Left ventricle myocardium superior (tissue), 1 donor: ENCODE measurements at places on chromosomes 7 and 10. TPM values are rescaled to one million over a fixed set of nuclear protein-coding genes. Genes with fewer than 3 reads are reported as not detected.

The UTF1 gene
- total RNA-seq = not detected

- DNase-seq = no peak
These were observed 80.8 kb upstream of the PRSS1 start for GRCh38 chr7:142668495-142668894.

DNA sequence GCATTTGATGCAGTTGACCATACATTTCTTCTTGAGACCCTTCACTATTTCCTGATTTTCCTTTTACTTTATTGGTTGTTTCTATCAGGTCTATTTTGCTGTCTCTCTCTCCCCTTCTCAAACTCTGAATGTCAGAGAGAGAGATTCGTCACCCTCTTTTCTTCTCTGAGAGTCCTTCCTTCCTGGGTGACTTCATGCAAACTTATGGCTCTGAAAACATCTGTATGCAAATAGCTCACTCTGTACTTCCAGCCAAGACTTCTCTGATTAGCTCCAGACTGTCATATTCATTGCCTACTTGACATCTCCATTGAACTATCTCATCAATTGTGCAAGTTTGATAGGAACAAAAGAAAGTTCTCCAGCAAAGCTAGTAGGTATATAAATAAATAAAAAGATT lies 191.7 kb upstream of the KLF6 start:
- DNase-seq = no peak

DNA sequence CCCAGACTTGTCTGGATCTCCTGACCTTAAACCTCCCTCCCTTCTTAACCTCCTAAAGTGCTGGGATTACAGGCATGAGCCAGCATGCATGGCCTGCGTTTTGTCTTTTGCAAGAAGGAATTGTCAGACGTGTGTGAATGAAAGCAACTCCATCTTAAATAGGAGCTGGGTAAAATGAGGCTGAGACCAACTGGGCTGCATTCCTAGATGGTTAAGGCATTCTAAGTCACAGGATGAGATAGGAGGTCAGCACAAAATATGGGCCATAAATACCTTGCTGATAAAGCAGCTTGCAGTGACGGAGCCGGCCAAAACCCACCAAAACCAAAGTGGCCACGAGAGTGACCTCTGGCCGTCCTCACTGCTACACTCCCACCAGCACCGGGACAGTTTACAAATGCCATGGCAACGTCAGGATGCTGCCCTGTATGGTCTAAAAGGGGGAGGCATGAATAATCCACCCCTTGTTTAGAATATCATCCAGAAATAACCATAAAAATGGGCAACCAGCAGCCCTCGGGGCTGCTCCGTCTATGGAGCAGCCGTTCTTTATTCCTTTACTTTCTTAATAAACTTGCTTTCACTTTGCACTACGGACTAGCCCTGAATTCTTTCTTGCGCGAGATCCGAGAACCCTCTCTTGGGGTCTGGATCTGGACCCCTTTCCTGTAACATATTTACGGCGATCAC lies 41.2 kb upstream of the SDK1 start:
- no peak for DNase-seq

The ADAMTS14 gene
- 0.10 TPM for total RNA-seq

The TAS2R41 gene
- not detected for total RNA-seq

- no peak for DNase-seq
These were observed 13.4 kb downstream of the INTS1 start for GRCh38 chr7:1490837-1491236.

DNA sequence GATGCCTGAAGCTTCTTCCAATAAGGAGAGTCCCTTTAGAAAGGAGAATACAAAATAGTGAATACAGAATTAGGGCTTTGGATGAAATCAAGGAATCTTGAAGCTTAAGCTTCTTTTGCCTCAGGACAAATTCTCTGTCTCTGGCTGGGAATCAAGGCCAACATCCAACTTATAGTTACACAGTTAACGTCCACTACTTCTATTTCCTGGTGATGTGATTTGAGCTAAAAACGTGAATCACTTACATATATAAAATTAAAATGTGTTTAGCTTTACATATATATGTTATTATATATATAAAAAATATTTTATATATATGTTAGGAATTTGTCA lies 11.4 kb upstream of the INPP5F start:
- DNase-seq = no peak

DNA sequence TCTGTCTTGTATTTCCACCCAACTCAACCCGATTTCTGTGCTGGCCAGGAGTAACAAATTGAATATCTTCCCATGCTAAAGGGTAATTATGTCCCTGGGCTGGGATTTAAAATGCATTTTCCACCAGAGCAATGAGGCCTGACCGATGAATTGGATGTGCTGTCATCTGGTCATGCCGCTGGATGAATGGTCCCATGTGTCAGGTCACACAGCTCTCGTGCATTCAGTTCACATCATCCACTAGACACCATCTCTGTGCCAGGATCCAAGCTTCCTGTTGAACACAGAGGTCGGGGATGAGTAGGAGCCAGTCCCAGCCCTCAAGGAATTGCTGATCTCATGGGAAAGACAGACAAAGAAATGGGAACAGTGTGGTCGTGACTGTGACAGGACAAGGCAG lies 200.8 kb downstream of the ADRA2A start:
- no peak for DNase-seq

DNA sequence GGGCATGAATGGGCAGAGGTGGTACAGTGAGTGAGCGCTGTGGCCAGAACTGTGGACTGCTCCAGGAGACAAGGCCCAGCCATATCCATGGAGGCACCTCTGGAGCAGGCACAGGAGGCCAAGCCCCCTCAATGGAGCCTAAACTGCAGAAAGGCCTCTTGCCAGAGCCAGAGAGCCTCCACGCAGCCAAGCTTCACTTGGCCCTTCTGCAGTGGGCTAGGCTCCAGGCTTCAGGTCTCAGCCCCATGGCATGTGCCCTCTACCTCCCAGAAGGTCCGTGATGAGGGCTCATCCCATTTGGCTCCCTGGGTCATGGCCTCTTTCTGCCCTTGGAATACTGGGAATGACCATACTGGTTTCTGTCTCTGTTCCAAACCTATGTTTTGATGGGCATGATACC lies 8.9 kb downstream of the PDE1C start:
- peak; percentile 38 for DNase-seq

The UCN3 gene
- total RNA-seq = not detected

DNA sequence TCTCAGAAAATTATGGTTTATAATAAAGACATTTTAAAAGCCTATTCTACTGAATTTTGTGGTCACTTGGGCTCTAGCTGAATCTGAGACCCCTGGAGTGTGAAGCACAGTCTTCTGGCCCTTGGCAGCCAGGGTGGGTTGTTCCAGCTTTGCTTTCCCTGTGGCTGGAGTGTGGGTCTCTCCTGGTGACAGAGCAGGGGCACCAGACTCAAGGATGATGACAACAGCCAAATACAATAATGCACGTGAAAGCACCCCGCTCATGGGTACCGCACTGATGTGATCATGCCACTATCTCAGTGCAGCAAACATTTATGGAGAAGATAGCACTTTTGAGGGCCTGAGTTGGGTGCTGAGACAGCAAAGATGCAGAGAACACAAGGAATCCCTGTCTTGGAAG lies 134.8 kb upstream of the ADAM12 start:
- DNase-seq = no peak

DNA sequence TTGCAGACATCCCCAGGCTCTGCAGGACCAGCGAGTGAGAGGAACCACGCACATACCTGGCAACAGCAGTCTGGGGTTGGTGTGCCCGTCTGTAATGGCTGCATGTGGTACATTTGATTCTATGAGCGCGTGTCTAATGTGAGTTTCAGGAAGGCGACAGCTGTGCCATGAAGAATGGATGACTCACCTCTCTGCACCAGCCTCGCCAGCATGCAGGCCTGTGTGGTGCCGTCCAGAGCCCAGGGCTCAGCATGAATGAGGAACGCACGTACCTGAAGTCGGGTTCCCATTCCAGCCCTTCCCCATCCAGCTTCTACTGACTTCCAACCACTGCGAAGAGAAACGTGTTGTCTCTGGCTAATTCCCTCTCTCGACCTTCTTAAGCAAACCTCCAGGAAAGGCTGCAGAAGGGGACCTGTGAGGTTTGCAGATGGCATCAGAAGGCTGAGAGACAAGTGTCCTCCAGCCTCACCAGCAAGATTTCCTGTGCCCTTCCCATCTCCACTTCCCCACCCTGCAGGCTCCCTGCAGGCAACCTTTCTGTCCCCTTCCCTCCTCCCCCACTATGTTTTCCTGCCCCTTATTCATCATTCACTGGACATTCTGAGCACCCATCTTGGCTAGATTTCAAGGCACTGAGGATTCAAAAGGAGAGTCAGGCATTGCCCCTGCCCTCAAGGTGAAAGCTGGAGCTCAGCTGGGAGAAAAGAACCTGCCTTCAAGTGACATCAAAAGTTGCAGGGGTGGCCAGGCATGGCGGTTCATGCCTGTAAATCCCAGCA lies 54.3 kb downstream of the ASB13 start:
- no peak for DNase-seq

DNA sequence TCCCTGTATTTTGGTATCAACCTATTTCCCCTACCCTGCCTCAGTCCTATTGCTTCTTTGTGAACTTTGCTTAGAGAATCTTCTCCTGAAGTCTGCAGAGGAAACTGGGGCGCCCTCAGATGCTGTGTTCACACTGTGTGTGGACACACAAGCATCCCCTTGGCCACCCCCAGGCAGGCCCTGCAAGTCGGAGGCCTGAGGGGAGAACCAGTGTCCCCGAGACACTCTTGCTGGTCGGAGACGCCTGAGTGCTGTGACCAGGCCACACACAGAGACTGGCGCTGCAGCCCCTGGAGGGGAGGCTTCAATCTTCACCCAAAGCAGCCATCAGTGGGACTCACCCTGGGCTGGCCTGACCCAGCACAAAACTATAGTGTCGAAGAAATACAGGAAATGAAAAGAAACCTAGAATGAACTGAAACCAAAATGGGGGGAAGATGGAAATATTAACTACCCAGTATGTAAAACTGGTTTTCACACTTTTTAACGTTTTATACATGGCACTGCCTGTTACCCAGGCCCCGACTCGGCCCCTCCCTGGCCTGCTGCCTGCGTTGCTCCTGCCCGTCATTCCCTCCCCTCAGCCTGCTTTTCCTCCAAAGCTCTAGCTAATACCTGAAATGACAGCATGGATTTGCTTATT lies 48.4 kb upstream of the FAM20C start:
- peak; percentile 27 for DNase-seq

The ATOH7 gene
- total RNA-seq = not detected

GRCh38 chr7:44637788-44638594 lies 31.6 kb downstream of the OGDH start:
- peak; percentile 53 for DNase-seq

DNA sequence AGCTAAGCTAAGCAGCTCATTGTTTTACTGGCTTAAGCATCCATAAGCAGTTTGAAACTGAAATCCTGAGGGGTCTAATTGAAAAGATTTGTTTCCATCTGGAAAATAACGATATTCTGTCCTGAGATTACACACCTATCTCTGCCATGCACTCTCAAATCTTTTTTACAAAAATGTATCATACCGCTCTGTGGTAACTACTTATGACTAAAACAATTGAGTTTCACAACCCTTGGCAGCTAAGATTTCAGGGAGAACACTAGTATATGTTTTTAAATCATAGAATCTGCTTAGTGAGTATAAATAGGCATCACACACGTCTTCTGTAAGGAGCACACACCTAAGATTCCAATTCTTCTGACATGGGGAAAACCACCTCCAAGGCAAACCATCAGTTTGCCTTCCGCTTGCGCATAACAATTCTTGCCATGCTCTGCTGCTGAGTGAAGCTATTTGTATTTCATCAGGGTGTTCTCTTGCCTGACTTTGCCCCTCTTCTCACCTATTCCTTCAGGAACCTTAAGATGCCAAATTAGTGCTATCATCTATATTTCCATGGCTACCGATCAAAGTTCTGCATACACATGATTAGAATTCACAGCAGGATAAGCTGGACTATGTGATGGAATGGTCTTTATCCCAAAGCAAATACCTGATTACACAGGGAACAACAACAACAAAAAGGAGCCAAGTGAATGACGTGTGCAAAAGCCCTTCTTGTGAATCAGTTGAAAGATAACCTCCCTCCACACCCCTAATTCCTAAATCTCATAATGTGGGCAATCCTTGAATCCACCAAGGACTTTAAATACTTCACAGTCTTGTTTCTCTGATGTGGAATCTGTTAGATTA lies 40.9 kb downstream of the PRPF18 start:
- DNase-seq = no peak

- no peak for DNase-seq
These were observed 42.4 kb downstream of the ESYT2 start for GRCh38 chr7:158786898-158787297.

The SORBS1 gene
- 703 TPM for total RNA-seq

- peak; percentile 34 for DNase-seq
These were observed 81.8 kb downstream of the PAX2 start for GRCh38 chr10:100826983-100827818.

DNA sequence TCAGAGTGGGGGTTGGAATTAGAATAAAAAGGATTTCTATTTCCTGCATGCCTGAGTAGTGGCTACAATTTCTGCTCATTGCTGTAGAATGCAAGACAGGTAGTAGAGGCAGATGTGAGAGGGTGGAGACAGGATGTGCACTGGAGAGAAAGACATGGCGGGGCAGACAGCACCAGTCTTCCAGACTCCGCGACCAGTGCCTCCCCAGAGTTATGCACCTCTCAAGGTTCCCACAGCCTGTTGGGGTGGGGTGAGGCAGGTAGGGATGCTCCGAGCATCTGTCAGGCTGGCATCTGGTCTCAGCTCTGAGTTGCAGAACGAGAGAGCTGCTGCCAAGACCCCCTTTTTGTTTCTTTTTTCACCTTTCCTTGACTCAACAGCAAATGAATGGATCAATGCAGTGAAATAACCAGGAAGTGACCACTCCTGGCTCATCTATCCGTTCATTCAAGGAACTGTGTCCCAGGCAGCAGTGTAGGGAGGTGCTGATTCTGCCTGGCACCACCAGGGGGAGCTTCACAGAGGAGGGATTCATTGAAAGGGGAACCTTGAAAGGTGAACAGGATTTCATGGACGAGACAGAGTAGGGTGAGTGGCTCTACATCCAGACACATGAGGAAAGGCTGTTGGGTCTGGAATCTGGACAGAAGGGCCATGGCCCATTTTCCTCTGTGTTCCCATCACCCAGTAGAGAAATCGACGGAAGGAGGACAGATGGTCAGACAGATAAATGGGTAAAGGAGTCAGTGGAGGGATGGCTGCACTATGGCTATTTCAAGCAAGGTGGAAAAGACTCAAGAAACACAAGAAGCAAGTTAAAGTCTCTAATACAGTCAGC lies 17.2 kb upstream of the SLC18A3 start:
- peak; percentile 59 for DNase-seq
